HCT116 (cell line): ENCODE measurements at places on chromosomes 1 and 21. TPM values are rescaled to one million over a fixed set of nuclear protein-coding genes. Genes with fewer than 3 reads are reported as not detected.
A peak's percentile ranks its signal among the peaks of the same experiment; 100 is the strongest.

DNA sequence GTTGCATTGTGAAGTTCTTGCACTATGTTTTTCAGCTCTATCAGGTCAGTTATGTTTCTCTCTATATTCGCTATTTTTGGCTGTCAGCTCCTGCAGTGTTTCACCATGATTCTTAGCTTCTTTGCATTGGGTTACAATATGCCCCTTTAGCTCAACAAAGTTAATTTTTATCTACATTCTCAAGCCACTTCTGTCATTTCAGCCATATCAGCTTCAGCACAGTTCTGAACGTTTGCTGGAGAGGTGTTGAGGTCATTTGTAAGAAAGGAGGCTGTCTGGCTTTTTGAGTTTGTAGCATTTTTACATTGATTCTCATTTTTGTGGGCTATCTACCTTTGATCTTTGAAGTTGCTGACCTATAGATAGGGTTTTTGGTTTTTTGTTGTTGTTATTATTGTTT lies 573.2 kb upstream of the RGS18 start:
- H3K4me1 ChIP-seq, result no peaks in the 10 kb centered on the region
- H3K27me3 ChIP-seq, result no peaks in the 10 kb centered on the region
- no peak for DNase-seq
- H3K36me3 ChIP-seq, result no peaks in the 10 kb centered on the region
- H3K4me3 ChIP-seq, result no peak overlapping the region

GRCh38 chr1:31669786-31670592 lies 25.3 kb upstream of the PEF1 start:
- H3K4me3 ChIP-seq, result peak overlapping the region; percentile 30
- H3K27me3 ChIP-seq, result no peaks in the 10 kb centered on the region
- H3K36me3 ChIP-seq, result no peaks in the 10 kb centered on the region
- H3K27ac ChIP-seq, result peak overlapping the region; percentile 46
- DNase-seq, result peak; percentile 12

GRCh38 chr1:236021424-236022135 lies 43.3 kb downstream of the NID1 start:
- H3K36me3 ChIP-seq, result no peaks in the 10 kb centered on the region
- no peak for DNase-seq
- H3K27ac ChIP-seq, result no peak overlapping the region
- no peak overlapping the region for H3K4me3 ChIP-seq
- no peaks in the 10 kb centered on the region for H3K4me1 ChIP-seq

GRCh38 chr1:148263128-148263905 lies 111.2 kb upstream of the NBPF11 start:
- H3K27ac ChIP-seq, result peak overlapping the region; percentile 78
- no peaks in the 10 kb centered on the region for H3K36me3 ChIP-seq
- H3K4me3 ChIP-seq, result peak overlapping the region; percentile 59
- peak; percentile 99 for DNase-seq

DNA sequence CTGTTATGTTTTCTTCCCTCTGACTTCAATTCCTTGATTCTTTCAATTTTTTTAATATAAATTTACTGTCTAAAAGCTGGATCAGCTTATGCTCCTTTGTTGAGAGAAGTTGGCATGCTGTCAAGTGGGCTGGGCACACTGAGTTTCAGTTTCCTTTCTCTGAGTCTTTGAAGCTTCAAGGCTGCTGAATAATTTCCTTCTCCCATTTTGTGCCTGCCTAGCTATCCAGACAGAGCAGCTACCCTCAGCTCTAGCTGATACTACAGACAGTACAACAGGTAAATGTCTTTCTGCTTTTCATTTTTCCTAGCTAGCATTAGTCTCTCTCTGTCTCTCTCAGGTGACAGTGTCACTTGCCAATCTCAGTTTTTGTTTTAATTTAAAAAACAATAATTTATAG lies at the start of gene IFI44:
TSS of gene IFI44 (plus strand) at position 204 of the 400 bp plus-strand sequence. CDS start 365 bp downstream, outside the sequence.
- H3K36me3 ChIP-seq, result no peaks in the 10 kb centered on the region
- H3K27ac ChIP-seq, result no peak within 1 kb of the TSS
- no peak for DNase-seq
- H3K4me3 ChIP-seq, result no peak within 1 kb of the TSS
- H3K27me3 ChIP-seq, result no peaks in the 10 kb centered on the region
- H3K4me1 ChIP-seq, result no peaks in the 10 kb centered on the region

DNA sequence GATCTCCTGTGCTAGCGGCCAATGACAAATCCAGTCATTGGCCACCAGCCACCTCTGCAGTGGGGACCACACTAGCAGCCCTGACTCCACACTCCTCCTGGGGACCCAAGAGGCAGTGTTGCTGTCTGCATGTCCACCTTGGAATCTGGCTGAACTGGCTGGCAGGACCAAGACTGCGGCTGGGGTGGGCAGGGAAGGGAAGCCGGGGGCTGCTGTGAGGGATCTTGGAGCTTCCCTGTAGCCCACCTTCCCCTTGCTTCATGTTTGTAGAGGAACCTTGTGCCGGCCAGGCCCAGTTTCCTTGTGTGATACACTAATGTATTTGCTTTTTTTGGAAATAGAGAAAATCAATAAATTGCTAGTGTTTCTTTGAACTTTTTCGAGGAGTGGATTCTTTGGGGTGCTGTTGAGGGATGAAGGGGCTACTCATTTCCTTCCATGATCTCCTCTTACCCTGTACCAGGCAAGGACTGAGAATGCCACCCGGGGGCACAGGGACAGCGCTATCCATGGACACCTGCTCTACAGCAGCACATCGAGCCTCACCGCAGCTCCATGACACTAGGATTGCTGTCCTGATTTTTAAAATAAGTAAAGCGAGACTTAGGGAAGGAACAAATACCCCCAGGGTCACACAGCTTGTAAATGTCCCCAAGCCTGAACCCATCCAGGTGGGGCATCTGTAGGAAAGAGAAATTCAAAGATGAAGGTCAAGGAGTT lies 44.7 kb downstream of the TNNT2 start:
- no peaks in the 10 kb centered on the region for H3K36me3 ChIP-seq
- no peaks in the 10 kb centered on the region for H3K4me1 ChIP-seq
- no peaks in the 10 kb centered on the region for H3K27me3 ChIP-seq
- H3K27ac ChIP-seq, result no peak overlapping the region
- H3K4me3 ChIP-seq, result no peak overlapping the region

CD2 gene
- total RNA-seq, result 0.57 TPM

CYP2J2 gene
- total RNA-seq, result 1.1 TPM

VTCN1 gene
- total RNA-seq, result 0.17 TPM
